ENCODE measurements at places on chromosomes 7 and 10. TPM values are rescaled to one million over a fixed set of nuclear protein-coding genes. Genes with fewer than 3 reads are reported as not detected.

BHLHA15 gene
- not detected for polyA plus RNA-seq

TFR2 gene
- polyA plus RNA-seq = not detected

CYP2W1 gene
- polyA plus RNA-seq = not detected

TCERG1L gene
- not detected for polyA plus RNA-seq

FLNC gene
- 18.3 TPM for polyA plus RNA-seq

LRCH4 gene
- 26.3 TPM for polyA plus RNA-seq

IL2RA gene
- 0.33 TPM for polyA plus RNA-seq

CARD11 gene
- polyA plus RNA-seq = 1.3 TPM

CADPS2 gene
- 5.9 TPM for polyA plus RNA-seq

SPDYE18 gene
- polyA plus RNA-seq = not detected

DYNC1I1 gene
- polyA plus RNA-seq = 7.4 TPM

SLC12A9 gene
- 8.5 TPM for polyA plus RNA-seq

ABCB4 gene
- 0.63 TPM for polyA plus RNA-seq

ITGB8 gene
- polyA plus RNA-seq = 0.63 TPM

ZNF804B gene
- not detected for polyA plus RNA-seq
